ENCODE measurements at places on chromosomes 7 and 10.

DNA sequence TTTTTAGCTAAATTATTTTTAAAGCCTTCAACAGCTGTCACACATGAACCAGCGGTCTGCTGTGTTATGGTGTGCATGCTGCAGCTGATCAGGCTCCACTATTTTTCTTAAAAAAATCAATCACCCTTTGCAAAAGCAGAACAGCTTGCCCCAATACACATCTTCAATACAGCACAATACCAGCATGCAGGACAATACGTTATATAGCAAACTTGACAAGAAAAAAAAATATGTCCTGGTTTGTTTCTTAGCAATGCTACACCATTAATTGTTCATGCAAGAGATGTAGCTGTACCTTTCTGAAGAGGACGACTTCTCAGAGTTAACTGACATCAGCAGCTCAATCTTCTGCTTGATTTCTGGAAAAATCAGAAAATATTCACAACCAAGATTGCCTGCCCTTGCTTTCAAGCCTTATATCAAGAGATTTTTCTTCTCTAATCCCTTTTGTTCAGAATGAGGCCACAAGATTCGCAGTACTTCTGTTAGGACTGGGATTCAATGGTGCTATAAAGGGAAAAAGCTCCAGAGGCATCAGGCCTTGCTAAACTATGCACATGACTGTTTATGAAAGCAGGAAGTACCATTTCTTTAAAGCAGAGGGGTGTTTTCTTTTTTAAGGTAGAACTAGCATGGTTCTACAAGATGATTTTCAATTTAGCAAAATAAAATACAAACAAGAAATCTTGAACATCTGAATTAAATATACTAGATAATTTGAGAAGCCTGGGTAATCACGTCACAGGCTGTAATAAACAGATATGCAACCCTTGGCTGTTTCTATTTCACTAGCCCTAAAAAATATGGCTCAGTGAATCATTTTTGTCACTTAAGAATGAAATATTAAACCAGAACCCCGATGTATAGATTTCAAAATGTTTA is 120.0 kb downstream of the SRPK2 start:
- DNase-seq, result no peak

- DNase-seq, result no peak
These were observed 33.4 kb upstream of the FAM133B start for GRCh38 chr7:92623544-92623943.

DNA sequence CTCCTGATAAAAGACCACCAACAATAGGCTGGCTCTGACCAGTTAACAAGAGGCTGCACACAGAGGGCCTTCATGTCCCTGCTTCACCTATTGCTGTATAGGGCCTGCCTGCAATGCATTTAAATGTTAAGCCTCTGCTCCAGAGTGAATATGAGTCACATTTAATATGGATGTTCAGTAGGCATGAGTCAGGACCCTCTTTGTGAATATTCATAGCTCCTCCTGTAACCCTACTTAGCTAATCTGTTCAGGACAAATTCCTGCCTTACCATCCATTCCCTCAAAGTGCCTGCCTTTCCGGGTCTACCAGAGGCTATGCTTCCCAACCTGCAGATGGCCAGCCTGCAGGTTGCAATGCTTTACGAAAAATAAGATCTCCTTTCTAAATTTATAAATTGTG is 32.5 kb downstream of the ARHGAP22 start:
- DNase-seq, result no peak

GRCh38 chr7:151813997-151814396 is 62.9 kb downstream of the PRKAG2 start:
- DNase-seq, result no peak

DNA sequence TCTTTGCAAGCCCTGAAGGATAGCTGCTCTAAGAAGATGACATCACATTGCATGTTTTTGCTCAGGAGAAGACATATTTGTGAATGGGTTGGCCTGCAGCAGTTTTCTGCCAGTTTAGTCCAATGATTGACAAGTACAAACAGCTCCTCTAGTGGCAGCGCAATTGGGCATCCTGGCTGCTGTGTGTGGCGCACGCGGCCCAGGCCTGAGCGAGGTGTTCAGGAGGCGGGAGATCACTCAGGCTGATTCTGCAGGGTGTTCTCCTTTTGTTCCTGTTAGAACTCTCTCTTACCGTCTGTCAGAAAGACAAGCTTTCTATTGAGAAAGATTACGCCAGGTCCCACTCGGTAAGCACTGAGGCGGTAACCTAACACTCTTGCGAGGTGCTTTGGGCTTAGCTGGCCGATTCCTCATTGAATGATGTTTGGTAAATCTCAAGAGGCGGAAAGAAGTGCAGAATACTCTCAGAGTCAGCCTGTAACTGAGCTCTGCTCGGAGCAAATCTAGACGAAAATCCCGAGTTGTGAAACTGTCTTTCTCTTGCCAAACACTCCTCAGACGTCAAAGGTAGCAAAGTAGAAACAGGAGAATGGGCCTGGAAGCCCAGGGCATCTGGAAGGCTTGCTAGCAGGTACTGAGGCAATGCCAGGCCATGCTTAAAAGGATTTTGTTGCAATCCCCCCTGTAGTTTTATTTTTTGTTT is 219.2 kb upstream of the BMPER start:
- DNase-seq, result no peak

DNA sequence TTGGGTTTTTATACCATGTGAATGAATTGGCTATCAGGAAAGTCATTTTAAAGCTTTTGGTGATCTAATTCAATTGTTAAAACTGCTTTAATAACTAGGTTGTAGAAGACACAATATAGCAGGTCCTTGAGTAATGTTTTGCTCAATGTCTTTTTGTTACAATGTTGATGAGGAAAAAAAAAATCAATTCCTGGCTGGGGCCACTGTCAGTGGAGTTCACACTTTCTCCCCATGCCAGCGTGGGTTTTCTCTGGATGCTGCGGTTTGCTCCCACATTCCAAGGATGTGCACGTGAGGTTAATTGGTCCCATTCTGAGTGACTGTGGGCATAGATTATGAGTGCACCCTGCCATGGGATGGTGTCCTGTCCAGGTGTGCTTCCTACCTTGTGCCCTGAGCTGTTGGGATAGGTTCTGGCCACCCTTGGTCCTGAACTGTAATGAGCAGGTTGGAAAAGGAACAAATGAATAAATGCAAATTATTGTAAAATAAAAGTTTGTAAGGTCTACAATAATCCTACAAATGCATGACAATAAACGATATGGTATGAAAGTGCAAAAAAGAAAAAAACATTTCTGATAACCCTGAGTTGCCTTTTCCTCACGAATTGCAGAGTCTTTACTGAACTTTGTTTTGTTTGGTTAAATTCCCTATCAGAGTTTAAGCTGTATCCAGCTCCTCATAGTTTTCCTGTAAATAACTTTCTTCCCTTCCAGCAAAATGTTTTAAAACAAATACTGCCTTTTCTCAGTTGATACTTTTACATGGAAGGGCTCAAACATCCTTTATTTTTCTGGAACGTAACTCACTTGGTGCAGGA is 62.7 kb downstream of the AKR1C4 start:
- no peak for DNase-seq

Data from liver (tissue), 10 donors.